ENCODE measurements at places on chromosomes 13 and 19.
A peak's percentile ranks its signal among the peaks of the same experiment; 100 is the strongest.

- DNase-seq, result no peak
These were observed 23.6 kb upstream of the LRCH1 start for GRCh38 chr13:46529216-46529919.

- no peak for DNase-seq
These were observed 10.9 kb downstream of the POLR2E start for GRCh38 chr19:1084024-1084868.

DNA sequence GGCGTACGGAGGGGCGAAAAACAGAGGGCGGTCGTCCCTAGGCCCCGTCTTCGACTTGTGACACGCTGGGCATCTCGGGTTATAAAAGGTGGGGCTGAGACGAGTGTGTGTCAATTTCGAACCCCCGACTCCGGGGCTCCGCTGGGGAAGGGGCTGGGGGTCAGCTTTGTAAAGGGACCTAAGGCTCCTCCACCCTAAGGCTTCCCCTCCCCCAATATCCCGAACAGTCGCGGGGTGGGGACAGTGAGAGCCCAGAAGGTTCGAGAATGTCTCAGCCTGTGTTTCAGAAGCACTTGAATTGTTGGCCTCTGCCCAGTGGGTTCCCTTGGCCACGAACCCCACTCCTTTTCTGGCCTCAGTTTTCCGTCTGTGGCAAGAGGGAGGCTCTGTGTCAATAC, 450 bp downstream of the SELENOW start:
- no peak for DNase-seq

DNA sequence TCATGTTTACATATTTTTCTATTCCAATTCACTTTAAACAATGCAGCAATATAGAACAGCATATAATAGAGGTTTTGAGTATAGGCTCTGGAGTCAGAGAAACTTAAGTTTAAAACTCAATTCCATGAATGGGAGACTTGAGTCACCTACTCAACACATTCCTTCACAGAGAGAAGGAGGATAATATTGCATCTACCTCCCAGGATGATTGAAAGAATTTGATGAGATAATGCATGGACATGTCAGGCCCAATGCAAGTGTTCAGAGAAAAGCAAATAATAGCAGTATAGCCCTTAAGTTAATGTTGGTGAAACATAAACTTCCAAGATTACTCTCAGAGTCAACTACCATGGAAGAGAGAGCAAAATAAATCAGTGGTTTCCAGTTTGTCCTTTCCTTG, 170.2 kb downstream of the DCLK1 start:
- no peak for DNase-seq

DNA sequence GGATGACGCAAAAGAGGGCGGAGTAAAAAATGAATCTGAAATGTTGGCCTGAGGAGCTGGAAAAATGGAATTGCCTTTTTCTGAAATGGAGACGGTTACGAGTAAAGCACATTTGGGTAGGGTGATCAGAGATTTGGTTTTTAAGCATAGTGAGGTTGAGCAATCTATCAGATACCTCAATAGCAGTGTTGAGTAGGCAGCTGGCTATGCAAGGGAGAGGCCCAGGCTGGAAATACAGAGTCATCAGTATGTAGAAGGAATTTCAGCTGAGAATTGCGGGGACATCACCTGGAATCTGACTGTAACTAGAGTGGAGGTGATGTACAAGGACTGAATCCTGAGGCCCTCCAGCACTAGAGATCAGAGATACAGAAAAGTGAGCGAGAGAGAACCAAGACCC, 224.8 kb downstream of the LMO7 start:
- no peak for DNase-seq

DNA sequence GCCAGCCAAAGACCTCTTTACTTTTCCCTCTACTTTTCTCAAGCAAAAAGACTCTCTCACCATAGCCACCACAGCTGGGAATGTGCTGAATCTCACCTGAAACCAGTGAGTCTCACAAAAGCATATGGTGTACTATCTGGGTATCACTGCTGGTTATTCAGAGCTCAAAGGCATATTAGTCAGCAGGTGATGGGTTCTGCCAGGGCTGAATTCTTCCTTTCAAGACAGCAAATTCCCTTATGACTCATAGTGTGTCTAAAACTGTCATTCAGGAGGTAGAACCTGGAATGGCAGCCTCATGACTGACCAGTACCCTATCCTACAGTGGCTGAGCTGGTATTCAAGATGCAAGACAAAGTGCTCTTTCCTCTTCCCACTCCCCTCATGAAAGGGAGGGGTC, 2859.1 kb downstream of the PCDH9 start:
- no peak for DNase-seq

GRCh38 chr19:11861301-11861700, 12.8 kb downstream of the ZNF439 start:
- no peak for DNase-seq

DNA sequence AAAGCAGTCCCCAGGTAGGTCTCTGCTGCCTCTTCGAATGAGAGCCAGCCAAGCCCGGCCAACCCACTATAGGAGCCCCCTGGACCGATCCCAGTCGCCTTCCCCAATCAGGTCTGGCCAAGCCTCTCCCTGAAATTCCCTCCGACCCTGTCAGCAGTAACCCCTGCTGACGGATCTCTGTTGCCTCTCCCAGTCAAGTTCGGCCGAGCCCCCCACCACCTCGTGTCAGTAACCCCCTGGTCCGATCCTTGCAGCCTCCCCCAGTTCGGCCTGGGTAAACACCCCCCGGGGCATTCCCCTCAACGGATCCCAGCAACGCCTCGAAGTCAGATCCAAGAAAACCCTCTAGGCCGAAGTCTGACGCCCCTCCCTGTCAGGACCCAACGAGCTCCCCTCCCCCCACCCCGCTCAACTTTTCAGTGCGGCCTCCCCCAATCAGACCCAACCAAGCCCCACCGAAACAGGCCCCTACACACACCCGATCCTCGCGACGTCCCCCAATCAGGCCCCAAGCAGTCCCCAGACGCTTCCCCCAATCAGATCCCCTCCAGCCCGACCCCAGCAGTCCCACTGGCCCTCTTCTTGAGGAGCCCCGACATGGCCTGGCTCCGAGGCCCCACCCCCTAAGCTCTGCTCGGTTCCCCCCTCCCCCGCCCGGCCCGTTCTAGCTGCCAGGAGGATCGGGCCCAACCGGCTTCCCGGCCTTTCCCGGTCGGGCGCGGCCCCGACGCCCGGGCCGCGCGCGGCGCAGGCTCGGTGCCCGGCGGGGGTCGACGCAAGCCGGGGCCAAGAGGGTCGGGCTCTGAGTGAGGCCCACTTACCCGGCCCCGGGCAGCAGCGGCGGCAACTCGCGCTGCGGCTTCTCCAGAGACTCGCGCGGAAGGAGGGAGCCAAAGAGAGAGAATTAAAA, 1.8 kb downstream of the TNPO2 start:
- DNase-seq, result peak; percentile 48

DNA sequence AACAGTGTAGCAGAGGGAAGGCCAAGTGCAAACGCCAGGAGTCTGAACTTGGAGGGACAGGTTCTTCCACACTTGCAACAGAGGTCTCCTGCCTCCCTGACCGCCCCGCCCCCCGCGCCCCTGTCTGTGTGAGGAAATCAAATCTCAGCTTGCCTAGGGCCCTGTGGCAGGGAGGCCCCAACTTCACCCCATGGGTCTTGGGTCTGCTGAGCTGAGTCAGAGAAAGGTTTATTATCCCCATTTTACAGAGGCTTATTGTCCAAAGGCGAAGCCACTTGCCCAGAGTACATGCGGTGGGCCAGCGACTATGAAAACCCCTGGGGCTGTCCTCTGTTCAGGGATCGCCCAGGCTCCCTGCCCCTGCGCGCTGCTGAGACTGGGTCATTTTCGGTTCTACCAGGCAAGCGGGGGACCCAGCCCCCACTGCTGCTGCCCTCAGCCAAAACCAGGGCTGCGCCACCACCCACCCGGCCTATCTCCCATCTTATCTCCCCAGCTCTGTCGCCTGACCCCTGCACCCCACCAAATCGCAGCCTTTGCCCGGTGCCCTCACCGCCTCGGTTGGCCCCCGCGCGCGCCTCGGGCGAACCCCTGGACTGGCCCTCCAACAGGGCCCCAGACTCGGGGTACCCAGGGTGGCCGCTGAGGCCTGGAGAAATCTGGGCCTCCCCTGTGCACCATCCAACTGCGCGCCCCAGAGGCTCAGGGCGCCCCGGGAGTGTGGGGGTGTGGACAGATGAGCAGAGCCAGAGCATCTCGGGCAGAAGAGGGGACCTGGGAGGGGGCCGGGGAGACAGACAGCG, 850 bp upstream of the CERS4 start:
- no peak for DNase-seq
